Activated CD4-positive, alpha-beta T cell treated with anti-CD3 and anti-CD28 coated beads, Interleukin-2, amount 10 ng/mL, durations not matched to agents 7 days and 5 days (primary cell): ENCODE measurements at places on chromosomes 7 and 10.

GRCh38 chr10:30422981-30423654, 10.9 kb upstream of the MAP3K8 start:
- DNase-seq, result no peak

GRCh38 chr10:104615136-104615535, 26.0 kb upstream of the SORCS3 start:
- no peak for DNase-seq

DNA sequence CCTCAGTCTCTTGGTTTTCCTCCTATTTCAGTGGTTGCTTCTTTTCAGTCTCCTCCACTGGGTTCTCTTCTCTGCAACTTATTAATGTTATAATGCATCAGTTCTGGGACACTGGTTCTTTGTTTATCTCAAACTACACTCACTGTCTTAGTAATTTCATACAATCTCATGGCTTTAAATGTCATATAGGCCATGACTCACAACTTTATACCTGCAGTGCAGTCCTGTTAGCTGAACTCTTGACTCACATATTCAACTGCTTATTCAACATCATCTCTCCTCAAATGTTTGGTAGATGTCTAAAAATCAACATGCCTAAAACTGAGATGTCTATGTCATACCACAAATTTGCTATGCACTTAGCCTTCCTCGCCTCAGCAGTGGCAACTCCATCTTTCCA, 101.2 kb upstream of the PALS2 start:
- no peak for DNase-seq

- no peak for DNase-seq
Observed at GRCh38 chr10:75223507-75223906, 12.2 kb downstream of the COMTD1 start.

DNA sequence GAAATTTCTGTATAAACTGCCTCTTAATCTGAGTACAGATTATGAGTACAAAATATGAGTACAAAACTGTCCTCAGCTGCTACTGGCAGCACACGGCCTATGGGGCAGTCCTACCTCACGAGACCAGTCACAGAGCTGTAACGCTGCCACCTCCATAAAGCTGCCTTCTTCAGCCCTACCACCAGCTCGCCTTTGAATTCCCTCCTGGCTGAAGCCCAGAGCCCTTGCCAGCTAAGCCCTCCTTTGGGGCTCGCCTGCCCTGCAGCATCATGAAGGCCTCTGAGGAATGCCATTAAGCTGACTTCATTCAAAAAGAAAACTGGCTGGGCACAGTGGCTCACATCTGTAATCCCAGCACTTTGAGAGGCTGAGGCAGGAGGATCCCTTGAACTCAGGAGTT, 180.0 kb upstream of the SH2B2 start:
- DNase-seq, result no peak

GRCh38 chr7:136348542-136349192, 371.5 kb upstream of the MTPN start:
- DNase-seq, result no peak

DNA sequence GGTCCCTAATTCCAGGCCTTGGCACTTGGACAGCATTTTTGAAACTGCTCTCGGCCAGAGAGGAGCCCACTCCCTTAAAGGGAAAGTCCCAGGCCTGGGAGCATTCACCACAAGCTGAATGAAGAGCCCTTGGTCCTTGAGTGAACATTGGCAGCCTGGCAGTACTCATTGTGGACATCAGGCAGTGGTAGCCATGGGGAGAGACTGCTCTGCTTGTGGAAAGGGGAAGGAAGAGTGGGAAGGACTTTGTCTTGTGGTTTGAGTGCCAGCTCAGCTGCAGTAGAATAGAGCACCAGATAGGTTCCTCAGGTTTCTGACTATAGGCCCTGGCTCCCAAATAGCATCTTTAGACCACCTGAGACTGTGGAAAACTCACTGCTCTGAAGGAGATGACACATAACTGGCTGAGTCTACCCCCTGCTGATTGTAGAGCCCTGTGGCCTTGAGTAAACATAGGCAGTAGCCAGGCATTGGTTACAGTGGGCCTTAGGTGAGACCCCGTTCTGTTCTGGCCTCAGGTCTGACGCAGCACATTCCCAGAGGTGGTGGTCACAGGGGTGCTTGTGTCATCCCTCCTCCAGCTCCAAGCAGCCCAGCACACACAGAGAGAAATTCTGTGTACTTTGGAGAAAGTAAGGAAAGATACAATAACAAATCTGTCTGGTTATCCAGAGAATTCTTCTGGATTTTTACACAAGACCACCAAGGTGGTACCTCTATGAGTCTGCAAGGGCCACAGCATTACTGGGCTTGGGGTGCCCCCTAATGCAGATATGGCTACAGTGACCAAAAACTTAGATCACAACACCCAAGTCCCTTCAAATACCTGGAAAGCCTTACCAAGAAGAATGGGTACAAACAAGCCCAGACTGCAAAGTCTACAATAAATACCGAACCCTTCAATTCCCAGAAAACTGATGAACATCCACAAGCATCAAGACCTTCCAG, 153.8 kb downstream of the GNAI1 start:
- DNase-seq, result no peak

GRCh38 chr10:110068780-110069179, 61.0 kb downstream of the ADD3 start:
- no peak for DNase-seq

DNA sequence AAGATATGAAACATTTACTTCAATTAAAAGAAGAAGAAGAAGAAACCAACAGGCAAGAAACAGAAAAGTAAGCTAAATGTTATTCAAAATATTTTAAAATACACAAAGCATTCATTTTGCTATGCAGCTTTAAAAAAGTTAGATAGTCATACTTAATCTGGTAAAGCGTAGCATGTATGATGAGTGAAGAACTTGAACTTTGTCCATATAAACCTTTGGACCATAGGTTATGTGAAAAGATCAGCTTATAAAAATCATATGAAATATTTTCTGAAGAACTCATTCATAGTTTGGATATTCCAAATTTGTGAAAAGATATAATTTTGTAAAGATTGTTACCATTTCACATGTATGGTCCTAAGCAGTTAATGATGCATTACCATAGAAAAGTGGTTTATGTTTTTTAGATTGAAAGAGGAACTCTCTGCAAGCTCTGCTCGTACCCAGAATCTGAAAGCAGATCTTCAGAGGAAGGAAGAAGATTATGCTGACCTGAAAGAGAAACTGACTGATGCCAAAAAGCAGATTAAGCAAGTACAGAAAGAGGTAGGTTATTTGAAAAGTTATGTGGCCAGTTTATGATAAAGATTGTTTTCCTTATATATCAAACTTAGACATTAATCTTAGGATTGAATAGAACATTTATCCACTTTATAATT, 37.3 kb downstream of the KIF20B start:
- DNase-seq, result peak; percentile 19

DNA sequence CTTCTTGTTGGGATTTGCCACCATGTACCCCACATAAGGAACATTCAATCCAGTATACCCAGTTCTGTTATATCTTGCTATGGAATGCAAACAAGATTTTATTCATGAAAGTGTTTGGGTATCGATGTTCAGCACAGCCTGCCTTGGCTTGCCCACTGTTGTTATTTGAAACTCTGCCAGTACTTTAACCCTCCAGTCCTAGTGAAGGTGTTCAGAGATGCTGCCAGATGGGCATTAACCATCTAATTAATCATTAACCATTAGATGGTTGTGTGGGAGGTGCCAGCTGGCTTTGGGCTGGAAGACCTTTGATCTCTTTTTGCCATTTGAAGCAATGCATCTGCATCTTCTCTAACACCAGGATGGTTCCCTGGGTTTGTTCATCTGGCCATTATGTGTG, 363.0 kb downstream of the SH2D4B start:
- no peak for DNase-seq

GRCh38 chr7:95777269-95777668, 4.9 kb downstream of the DYNC1I1 start:
- no peak for DNase-seq

GRCh38 chr10:82221601-82222149, 346.7 kb downstream of the NRG3 start:
- DNase-seq, result no peak

DNA sequence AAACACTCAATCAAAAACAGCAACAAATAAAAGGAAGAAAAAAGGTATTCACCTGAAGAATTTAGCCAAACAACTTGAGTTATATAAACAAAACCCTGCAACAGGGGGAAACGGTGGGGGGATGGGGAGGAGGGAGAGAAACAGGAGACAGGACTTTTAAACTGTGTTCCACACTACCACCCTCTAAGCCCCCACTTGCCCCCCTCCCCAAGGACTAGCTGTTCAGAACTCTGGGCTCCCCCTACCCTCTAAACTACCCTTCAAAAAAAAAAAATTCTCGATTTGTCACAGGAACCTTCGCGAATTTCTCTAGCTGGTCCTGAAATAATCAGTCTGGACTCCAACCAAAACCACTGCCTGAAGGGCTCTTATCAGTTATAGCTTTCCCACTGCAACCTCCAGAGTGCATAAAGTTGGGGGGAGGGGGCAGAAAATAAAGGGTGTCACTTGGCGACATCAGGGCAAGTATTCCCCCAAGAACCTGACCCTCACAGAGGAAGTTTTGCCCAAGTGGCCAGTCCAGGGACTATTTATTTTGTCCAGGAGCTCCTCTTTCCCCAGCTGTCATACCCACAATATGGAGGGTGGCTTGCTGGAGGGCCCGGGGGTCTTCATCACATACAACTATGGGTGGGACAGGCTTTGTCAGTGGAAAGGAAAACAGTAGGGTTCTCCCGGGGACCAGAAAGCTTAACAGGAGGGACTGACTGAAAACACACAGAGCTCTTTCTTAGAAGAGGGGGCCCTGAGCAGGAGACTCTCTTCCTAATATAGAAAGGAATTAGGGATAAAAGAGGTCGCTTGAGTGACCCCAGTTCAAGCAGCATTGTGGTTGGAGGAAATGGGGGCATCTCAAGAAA, 1.3 kb downstream of the UBE2H start:
- DNase-seq, result peak; percentile 8

DNA sequence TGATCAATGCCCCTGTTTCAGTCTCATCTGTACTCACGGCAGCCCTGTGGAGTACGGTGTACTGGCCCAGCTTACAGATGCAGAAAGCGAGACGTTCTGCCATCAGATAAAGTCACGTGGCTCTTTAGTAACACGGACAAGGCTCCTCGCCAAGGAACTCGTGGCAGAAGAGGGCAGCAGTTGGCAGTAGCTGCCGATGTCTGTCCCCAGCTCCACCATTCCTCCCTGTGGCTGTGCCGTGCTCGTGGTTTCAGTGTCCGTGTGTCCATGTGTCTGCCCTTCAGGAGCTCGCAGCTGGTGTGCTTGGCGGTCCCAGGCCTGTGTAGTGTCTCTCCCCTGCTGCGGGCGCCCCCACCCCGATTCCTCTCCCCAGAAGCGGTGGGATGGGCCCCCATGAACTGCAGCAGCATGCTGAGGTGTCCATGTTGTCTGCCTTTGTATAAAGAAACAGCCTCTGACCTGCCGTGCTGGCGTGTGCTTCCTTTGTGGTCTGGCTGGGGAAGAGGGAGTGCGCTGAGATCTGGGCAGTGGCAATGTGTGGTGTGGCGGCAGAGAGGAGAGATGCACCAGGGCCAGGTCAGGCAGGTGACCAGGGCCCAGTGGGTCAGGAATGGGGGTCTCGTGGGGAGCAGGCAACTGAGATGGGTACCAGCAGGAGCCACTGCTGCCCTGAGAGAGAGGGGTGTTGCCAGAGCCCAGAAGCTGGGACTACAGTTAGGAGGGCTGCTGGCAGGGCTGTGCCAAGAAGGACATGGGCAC, 9.8 kb downstream of the RHBDD2 start:
- DNase-seq, result no peak

DNA sequence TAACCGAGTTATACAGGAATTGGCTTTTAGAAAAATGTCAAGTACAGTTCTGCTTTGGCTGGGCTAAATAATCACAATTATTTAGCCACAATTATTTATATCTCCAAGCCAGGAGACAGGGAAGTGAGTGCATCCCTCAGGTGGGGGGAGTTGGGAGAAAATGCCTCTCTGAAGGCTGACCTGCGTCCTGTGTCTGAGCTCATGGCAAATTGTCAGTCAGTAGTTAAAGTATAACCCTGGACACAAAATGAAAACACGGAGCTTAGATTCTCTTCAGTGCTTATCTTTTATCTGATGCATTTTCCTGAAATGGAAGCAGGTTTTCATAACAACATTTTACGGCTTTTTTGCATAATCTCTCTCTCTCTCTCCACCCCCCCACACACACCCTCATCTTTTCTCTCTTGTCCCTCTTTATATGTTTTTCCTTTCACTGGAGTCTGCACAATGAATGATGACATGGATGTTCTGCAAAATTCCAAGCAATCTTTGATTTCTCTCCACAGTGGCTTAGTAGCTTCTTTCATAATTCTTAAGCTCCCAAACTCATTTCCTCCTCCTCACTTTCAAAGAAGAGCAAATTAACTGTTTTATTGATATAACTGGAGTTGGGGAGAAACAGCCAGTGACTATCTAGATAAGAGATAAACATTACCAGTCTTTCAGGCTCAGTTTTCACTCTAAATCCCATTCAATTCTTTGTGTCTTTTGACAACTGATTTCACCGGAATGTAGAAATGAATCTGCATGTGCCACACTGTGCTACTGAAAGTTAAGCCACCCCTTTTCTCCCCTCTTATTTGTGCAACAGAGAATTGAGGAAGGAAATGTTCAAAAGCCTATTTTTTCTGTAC, 521.4 kb upstream of the GHITM start:
- no peak for DNase-seq
